ENCODE measurements at places on chromosomes 12 and 14. TPM values are rescaled to one million over a fixed set of nuclear protein-coding genes. Genes with fewer than 3 reads are reported as not detected.

The PRPF40B gene
- 13.9 TPM for total RNA-seq

DNA sequence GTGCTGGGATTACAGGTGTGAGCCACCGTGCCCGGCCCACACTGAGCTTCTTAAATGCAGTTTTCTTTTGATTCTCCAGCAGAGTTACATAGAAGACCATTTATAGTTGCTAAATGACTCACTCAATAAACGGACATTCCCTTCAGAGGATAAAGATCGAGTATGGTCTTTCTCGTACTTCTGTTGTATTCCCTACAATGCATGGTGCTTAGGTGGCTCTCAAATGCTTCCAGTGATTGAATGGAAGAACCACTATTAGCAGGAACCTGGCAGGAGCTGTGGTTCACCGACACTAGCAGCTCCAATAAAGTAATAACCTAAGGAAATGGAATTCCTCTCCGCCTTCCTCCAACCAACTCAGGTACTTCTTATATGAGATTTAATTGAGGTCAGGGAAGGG is 3.9 kb upstream of the GPRC5A start:
- no peak for DNase-seq

- no peak for DNase-seq
These were observed 18.3 kb upstream of the JDP2 start for GRCh38 chr14:75409316-75410205.

DNA sequence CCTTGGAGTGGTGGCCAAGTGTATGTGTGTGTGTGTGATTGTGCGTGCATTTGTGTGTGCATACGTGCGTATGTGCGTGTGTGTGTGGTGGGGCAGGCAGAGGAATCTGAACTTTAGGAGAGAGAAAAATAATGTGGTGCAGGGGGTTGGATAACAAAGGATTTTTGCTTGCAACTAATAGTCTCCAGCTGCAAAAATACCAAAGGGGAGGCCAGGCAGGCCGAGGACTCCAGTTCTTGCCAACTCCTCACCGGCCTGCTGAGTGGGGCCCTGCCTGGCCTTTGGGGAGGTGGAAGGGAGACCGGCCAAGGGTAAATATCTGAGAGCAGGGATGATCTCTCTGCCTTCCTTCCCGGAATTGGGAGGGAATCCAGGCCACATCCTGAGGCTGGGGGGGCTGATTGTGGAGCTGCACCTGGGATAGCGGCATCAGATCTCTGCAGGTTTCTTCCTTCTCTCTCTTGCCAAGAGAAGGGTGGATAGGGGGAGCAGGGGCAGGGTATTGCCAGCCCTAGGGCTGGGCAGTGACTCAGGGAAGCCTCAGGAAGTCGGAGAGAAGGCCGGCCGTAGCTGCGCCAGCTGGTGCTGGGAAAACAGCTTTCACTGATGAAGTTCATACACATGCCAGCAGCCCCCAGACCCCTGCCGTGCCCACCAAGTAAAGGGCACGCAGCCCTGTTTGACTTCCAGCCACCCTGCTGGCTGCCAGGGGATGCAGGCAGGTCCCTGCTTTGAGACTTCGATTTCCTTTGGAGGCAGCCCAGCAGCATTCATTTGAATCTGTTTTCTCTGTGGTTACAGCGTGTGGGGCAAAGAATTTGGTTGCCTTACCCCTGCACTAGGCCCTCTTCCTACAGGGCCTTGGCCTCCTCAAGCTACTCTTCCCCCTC is 4.6 kb upstream of the LRP1-AS start:
- no peak for DNase-seq

The COQ5 gene
- total RNA-seq: 21.6 TPM
